ENCODE measurements at places on chromosomes 11 and 22. TPM values are rescaled to one million over a fixed set of nuclear protein-coding genes. Genes with fewer than 3 reads are reported as not detected.

DNA sequence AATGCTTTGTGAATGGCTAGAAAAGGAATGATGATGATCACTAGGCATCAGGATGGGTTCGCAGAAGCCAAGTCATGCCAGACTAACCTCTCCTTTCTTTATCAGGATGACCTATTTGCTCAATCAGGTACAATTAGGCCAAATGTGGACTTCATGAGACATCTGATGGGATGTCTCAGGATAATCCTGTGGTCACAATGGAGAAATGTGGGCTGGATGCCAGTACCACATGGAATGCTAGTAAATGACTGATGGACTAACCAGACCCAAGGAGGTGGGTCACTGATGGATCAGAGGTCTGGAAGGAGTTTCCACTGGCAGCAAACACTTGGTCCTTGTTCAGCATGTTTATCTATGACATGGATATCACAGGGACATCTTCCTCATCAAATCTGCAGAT lies 94.8 kb upstream of the PHOX2A start:
- no peak for DNase-seq
- H3K27ac ChIP-seq: no peak overlapping the region
- no peaks in the 10 kb centered on the region for H3K36me3 ChIP-seq
- no peak overlapping the region for H3K4me3 ChIP-seq
- peaks cover 6% of the 10 kb centered on the region for H3K4me1 ChIP-seq

- no peaks in the 10 kb centered on the region for H3K36me3 ChIP-seq
- no peak overlapping the region for H3K27ac ChIP-seq
- H3K4me3 ChIP-seq: no peak overlapping the region
- no peak for DNase-seq
- H3K4me1 ChIP-seq: no peaks in the 10 kb centered on the region
Measured at GRCh38 chr11:17397311-17398002, 9.0 kb upstream of the KCNJ11 start.

- H3K4me1 ChIP-seq: peaks cover 12% of the 10 kb centered on the region
- no peaks in the 10 kb centered on the region for H3K36me3 ChIP-seq
- H3K4me3 ChIP-seq: peak overlapping the region; percentile 60
- DNase-seq: no peak
- no peaks in the 10 kb centered on the region for H3K27me3 ChIP-seq
Measured at GRCh38 chr11:70397336-70397982, 870 bp upstream of the CTTN start.

GRCh38 chr11:120827198-120827597 lies 196.7 kb upstream of the TBCEL start:
- no peak overlapping the region for H3K27ac ChIP-seq
- no peak overlapping the region for H3K4me3 ChIP-seq
- no peaks in the 10 kb centered on the region for H3K36me3 ChIP-seq

DNA sequence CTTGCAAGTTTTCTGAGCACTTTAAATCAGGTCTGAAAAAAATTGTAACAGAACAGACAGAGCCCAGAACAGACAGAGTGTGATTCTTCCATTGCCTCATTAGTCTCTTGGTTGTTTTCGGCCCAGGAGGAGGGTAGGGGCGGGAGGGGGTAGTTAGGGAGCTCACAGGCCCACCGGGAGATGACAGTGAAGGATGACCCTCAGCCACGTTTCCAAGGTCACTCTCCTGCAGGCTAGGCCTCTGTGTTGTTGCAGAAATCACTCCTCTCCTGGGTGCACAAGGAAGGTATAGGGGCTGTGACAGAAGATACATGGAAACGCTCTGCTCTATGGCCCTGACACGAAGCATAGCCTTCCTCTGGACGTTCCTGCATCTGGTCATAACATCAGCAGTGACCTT lies 69.3 kb downstream of the ABTB2 start:
- no peaks in the 10 kb centered on the region for H3K27me3 ChIP-seq
- no peak overlapping the region for H3K27ac ChIP-seq
- H3K4me3 ChIP-seq: no peak overlapping the region
- no peaks in the 10 kb centered on the region for H3K4me1 ChIP-seq
- H3K36me3 ChIP-seq: no peaks in the 10 kb centered on the region
- no peak for DNase-seq

- no peak for DNase-seq
- H3K27ac ChIP-seq: no peak overlapping the region
- no peaks in the 10 kb centered on the region for H3K27me3 ChIP-seq
- H3K4me1 ChIP-seq: no peaks in the 10 kb centered on the region
- no peak overlapping the region for H3K4me3 ChIP-seq
Measured at GRCh38 chr11:44236296-44236695, 73.6 kb downstream of the ALX4 start.

GRCh38 chr11:64230985-64231365 lies 627 bp downstream of the DNAJC4 start:
- peaks cover 54% of the 10 kb centered on the region for H3K4me1 ChIP-seq
- peak overlapping the region; percentile 77 for H3K27ac ChIP-seq
- DNase-seq: no peak
- no peaks in the 10 kb centered on the region for H3K36me3 ChIP-seq

GRCh38 chr11:134008634-134009071 lies 51.9 kb upstream of the IGSF9B start:
- H3K36me3 ChIP-seq: no peaks in the 10 kb centered on the region
- no peak overlapping the region for H3K27ac ChIP-seq
- no peak for DNase-seq
- no peaks in the 10 kb centered on the region for H3K4me1 ChIP-seq

GRCh38 chr11:393219-394033 lies 583 bp upstream of the PKP3 start:
- H3K27me3 ChIP-seq: no peaks in the 10 kb centered on the region
- H3K27ac ChIP-seq: no peak overlapping the region
- DNase-seq: no peak
- H3K36me3 ChIP-seq: no peaks in the 10 kb centered on the region

- DNase-seq: no peak
- no peak overlapping the region for H3K27ac ChIP-seq
- H3K27me3 ChIP-seq: no peaks in the 10 kb centered on the region
- H3K4me3 ChIP-seq: no peak overlapping the region
Measured at GRCh38 chr11:111408789-111409727, 30.0 kb upstream of the POU2AF1 start.

DNA sequence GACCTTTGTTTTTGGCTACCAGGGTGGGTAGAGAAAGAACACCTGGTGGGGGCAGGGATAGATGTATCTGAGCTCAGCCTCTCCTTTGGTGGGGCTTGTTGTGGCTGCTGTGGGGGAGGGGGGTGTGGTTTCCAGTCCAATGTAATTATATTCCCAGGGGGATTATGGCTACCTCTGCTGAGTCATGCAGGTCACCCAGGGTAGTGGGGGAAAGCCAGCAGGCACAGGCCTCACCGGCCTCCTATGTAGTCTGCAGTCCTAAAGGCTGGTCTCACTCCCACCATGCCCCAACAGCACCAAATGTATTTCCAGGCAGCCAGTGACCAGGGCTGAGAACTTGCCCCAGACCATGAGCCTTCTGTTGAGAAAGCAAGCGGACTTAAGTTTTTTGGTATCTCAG lies 119.6 kb downstream of the DYNC2H1 start:
- H3K4me1 ChIP-seq: no peaks in the 10 kb centered on the region
- no peak for DNase-seq
- H3K27ac ChIP-seq: no peak overlapping the region
- H3K4me3 ChIP-seq: no peak overlapping the region
- no peaks in the 10 kb centered on the region for H3K36me3 ChIP-seq
- no peaks in the 10 kb centered on the region for H3K27me3 ChIP-seq

GRCh38 chr11:116543099-116543498 lies 229.7 kb downstream of the BUD13 start:
- no peaks in the 10 kb centered on the region for H3K27me3 ChIP-seq
- no peak for DNase-seq
- H3K4me1 ChIP-seq: no peaks in the 10 kb centered on the region
- no peak overlapping the region for H3K4me3 ChIP-seq
- H3K27ac ChIP-seq: no peak overlapping the region
- no peaks in the 10 kb centered on the region for H3K36me3 ChIP-seq

GRCh38 chr11:78030429-78031325 lies 7.6 kb upstream of the KCTD14 start:
- H3K4me3 ChIP-seq: no peak overlapping the region
- DNase-seq: no peak
- no peaks in the 10 kb centered on the region for H3K4me1 ChIP-seq
- H3K27ac ChIP-seq: no peak overlapping the region
- H3K36me3 ChIP-seq: no peaks in the 10 kb centered on the region

- H3K4me1 ChIP-seq: no peaks in the 10 kb centered on the region
- H3K4me3 ChIP-seq: no peak overlapping the region
- no peaks in the 10 kb centered on the region for H3K36me3 ChIP-seq
- DNase-seq: no peak
- H3K27ac ChIP-seq: no peak overlapping the region
- no peaks in the 10 kb centered on the region for H3K27me3 ChIP-seq
Measured at GRCh38 chr11:45449036-45449601, 163.0 kb upstream of the SYT13 start.

GRCh38 chr11:134597452-134597851 lies 185.4 kb upstream of the B3GAT1 start:
- no peaks in the 10 kb centered on the region for H3K36me3 ChIP-seq
- H3K4me1 ChIP-seq: no peaks in the 10 kb centered on the region
- no peaks in the 10 kb centered on the region for H3K27me3 ChIP-seq
- no peak for DNase-seq
- H3K4me3 ChIP-seq: no peak overlapping the region
- H3K27ac ChIP-seq: no peak overlapping the region

- H3K27me3 ChIP-seq: no peaks in the 10 kb centered on the region
- no peaks in the 10 kb centered on the region for H3K4me1 ChIP-seq
- H3K27ac ChIP-seq: no peak overlapping the region
- DNase-seq: no peak
- H3K4me3 ChIP-seq: no peak overlapping the region
Measured at GRCh38 chr11:67780056-67780455, 105.6 kb upstream of the ALDH3B2 start.

GRCh38 chr22:27474711-27475547 lies 326.6 kb downstream of the MN1 start:
- H3K4me1 ChIP-seq: no peaks in the 10 kb centered on the region
- no peak overlapping the region for H3K4me3 ChIP-seq
- H3K36me3 ChIP-seq: no peaks in the 10 kb centered on the region
- H3K27ac ChIP-seq: no peak overlapping the region
- H3K27me3 ChIP-seq: no peaks in the 10 kb centered on the region
- no peak for DNase-seq

DNA sequence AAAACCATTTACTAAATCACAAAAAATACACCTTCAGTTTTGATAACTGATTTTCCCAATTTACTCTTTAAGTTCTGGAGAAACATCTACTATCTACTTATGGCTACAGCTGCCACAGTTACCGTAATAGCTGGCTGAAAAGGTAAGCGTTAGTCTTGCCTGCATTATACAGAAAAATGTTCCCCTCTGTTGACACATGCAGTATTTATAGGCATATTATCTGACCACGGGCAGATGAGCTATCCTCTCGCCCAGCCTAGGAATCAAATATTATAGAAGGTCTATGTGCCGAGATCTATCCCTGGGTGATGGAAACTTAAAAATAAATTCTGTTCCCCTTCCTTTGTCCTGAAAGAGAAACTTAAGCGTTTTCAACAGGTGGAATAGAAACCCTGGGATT lies 283.8 kb downstream of the CADM1 start:
- H3K4me3 ChIP-seq: no peak overlapping the region
- no peaks in the 10 kb centered on the region for H3K27me3 ChIP-seq
- no peak for DNase-seq
- no peaks in the 10 kb centered on the region for H3K36me3 ChIP-seq
- no peak overlapping the region for H3K27ac ChIP-seq
- H3K4me1 ChIP-seq: peaks cover 4% of the 10 kb centered on the region

DNA sequence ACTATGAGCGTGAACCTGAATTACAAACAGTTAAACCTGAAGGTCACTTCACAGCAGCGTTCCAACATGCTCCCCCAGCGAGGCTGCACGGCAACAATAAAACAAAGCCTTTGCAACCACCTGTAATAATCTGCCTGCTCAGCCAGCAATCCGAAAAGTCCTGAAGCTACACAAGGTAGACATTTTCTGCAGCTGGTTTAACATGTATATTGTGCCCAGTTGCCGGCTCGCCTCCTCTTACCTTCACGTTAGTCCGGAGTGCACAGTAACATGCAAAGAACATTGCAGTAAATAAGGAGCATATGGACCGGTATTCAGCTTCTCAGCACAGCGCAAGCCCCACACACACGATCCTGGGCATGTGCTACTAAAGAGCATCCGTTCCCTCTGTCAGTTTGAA lies 704.3 kb downstream of the DLG2 start:
- no peaks in the 10 kb centered on the region for H3K36me3 ChIP-seq

GRCh38 chr11:28961726-28962125 lies 853.5 kb downstream of the METTL15 start:
- no peaks in the 10 kb centered on the region for H3K27me3 ChIP-seq
- DNase-seq: no peak
- no peaks in the 10 kb centered on the region for H3K36me3 ChIP-seq
- no peak overlapping the region for H3K27ac ChIP-seq

DNA sequence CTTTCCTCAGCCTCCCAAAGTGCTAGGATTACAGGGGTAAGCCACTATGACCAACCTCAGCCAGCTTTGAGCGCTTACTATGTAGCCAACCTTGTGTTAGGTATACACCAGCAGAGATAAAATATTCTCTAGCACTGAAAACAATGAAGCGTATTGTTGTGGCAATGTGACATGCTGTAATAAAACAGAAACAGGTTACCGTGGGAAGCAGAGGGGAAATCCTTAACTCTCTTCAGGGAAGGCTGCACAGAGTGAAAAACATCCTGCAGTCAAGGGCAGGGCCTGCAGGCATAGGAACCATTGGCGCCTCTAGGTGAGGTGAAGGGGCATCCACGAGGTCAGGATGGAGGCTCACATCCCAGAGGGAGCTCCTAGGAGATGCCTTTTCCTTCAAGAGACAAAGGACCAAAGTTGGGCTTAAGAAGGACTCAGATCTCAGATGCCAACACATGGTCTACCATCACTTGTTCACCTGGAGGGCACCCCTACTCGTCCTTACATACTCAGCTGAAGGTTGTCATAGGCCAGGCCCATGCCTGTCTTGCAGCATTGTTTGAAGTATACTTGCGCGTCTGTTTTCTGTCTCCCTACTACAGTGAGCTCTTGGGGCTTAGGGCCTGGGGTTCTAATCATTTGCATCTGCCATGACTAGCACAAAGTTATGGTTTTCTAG lies 8.0 kb downstream of the POLD4 start:
- H3K36me3 ChIP-seq: no peaks in the 10 kb centered on the region
- H3K27me3 ChIP-seq: no peaks in the 10 kb centered on the region
- H3K4me1 ChIP-seq: peaks cover 30% of the 10 kb centered on the region
- H3K4me3 ChIP-seq: no peak overlapping the region
- H3K27ac ChIP-seq: no peak overlapping the region
- DNase-seq: no peak

GRCh38 chr22:17638182-17638431 lies 450 bp upstream of the BCL2L13 start:
- H3K36me3 ChIP-seq: no peaks in the 10 kb centered on the region
- H3K27me3 ChIP-seq: no peaks in the 10 kb centered on the region
- H3K27ac ChIP-seq: peak overlapping the region; percentile 98
- DNase-seq: no peak
- H3K4me3 ChIP-seq: peak overlapping the region; percentile 87

Gene AMBRA1
- 40.8 TPM for total RNA-seq

Gene SOX10
- not detected for total RNA-seq

Gene OR52M1
- total RNA-seq: not detected

Gene CD3E
- 581 TPM for total RNA-seq

Gene MAPK8IP2
- 0.22 TPM for total RNA-seq

Gene KCNA4
- total RNA-seq: not detected

Gene TP53AIP1
- not detected for total RNA-seq

Gene TSGA10IP
- not detected for total RNA-seq

Gene UPK3A
- not detected for total RNA-seq

Gene SCUBE1
- total RNA-seq: not detected

Gene GDPD4
- not detected for total RNA-seq

Gene CNGA4
- 0.61 TPM for total RNA-seq

Gene PRG3
- total RNA-seq: not detected

Gene GALNT18
- total RNA-seq: not detected

Gene SCGB1D2
- not detected for total RNA-seq

Gene CTTN
- 0.58 TPM for total RNA-seq
